ENCODE measurements at places on chromosomes 2 and 18.

GRCh38 chr2:118800736-118801135 lies 46.7 kb downstream of the EN1 start:
- DNase-seq, result no peak

GRCh38 chr2:171847627-171848026 lies 46.4 kb downstream of the SLC25A12 start:
- no peak for DNase-seq

DNA sequence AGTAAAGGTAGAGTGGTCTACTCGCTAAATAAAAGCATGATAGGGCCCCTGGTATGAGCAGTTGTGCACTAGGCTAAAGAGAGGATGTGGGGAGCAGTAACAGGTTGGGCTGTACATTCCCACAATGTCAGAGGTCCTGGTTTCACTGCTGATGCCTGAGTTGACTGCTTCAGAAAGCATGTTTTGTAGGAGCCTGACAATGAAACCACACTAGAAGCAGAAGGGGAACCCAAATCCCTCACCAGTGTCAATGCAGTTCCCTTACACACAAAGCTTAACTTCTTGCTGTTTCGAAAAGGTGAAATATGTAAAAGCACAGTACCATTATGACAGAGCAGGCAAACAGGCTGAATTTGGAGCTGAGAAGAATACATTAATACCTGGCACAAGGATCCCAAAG lies 291.7 kb upstream of the KYNU start:
- no peak for DNase-seq

- no peak for DNase-seq
Observed at GRCh38 chr2:185433824-185434223, 304.8 kb upstream of the FSIP2 start.

- no peak for DNase-seq
Observed at GRCh38 chr2:165193178-165193777, 10.6 kb downstream of the SCN3A start.

GRCh38 chr2:24285484-24286152 lies 74.7 kb downstream of the ITSN2 start:
- DNase-seq, result no peak

GRCh38 chr2:190882856-190883582 lies 2.4 kb downstream of the GLS start:
- DNase-seq, result no peak

DNA sequence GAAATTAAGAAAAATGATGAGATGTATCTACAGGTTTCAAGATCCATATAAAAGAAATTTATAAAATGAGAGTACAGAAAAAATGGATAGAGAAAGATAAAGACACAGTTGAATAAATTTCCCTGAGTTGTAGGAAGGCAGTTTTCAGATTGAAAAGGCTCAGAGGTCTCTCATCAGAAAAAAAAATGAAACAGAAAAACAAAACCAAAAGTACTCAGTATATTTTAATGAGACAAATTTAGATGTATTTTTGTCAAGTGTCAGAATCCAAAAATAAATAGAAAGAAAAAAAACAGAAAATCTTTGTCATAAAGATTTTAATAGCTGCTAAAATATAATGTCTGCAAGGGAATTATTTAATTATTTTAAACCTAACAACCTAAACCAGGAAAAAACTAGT lies 520.5 kb downstream of the KCNJ3 start:
- DNase-seq, result no peak

DNA sequence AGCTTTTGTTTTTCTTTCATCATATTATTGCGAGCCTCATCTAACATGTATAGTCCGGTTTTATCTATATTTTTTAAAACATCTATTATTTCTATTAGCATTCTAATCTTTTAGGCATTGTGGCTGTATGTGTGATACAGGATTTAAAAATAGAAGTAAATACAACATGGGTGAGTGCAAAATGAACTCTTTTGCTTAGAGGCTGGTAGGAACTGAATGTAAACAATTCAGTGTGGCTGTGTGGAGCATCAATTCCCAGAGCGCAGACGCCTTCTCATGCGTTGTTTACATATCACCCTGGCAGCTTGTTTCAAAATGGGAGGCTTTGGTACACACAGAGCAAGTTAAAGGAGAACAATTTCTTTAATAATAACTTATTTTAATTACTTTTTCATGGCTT lies 836 bp downstream of the DTNA start:
- no peak for DNase-seq

- DNase-seq, result no peak
Observed at GRCh38 chr18:36043153-36043552, 24.2 kb downstream of the RPRD1A start.

DNA sequence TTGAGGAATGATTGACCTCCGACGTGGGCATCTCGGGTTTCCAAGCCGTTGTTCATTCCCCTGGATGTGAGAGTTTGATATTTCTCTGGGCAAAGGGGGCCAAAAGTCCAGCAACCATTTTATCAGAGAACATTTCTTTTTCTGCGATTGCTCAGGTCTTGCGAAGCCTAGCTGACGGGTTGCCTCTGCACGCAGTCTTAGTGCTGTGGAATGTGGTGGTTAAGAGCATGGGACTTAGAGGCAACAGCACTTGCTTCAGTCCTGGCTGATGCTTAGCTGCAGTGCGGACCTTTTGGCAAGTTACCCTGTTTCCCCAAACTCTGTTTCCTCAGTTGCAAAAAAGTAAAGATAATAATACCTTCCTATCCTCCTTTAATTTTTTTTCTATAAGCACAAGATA lies 45.0 kb downstream of the FAP start:
- DNase-seq, result no peak

- no peak for DNase-seq
Observed at GRCh38 chr18:54734059-54734458, 94.2 kb upstream of the RAB27B start.

DNA sequence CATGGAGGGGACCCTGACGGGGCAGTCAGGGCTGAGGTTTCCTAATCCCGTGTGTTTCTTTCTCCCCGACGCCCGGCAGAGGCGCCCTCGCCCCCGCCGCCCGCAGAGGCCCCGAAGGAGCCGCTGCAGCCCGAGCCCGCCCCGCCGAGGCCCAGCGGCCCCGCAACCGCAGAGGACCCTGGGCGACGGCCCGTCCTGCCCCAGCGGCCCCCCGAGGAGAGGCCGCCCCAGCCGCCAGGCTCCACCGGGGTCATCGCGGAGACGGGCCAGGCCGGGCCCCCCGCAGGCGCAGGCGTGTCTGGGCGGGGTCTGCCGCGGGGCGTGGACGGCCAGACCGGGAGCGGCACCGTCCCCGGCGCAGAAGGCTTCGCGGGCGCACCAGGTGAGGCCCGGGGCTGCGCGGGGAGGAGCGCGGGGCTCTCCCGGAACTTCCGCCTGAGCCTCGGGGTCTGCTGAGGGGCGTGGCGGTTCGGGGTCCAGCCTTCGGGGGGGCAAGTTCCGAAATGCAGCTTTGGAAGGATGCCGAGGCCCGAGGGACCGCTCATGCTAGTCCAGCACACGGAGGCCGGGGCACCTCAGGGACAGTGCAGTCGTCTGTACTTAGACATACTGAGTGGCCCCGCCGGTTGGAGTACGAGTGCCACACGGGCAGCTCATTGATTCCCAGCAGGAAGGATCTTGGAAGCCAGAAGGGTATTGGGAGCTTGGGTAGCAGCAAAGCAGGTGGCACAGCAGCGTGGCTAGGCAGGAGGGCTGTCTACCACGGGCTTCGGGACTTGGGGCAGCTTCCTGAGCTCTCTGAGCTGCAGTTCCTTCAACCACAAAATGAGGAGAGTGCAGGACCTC lies 60.1 kb downstream of the EMILIN2 start:
- DNase-seq, result no peak

GRCh38 chr18:6013171-6013810 lies 118.0 kb upstream of the TMEM200C start:
- no peak for DNase-seq

GRCh38 chr2:216508229-216508628 lies 9.6 kb downstream of the RPL37A start:
- no peak for DNase-seq

DNA sequence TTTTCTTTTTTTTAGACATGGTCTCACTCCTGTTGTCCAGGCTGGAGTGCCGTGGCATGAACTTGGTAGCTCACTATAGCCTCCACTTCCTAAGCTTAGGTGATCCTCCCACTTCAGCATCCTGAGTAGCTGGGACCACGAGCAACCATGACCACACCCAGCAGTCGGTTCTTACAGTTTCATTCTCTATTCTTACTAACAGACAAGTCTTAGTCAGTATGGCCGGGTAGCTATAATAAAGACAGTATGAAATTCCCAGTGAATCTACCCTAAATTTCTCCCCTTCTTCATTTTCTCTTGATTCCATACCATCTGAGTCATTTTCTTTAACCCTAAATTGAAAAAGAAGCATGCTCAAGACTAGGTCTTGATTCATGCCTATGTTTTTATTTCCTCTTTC lies 775.3 kb upstream of the NRXN1 start:
- DNase-seq, result no peak

- DNase-seq, result peak; percentile 30
Observed at GRCh38 chr2:217886720-217887309, 116.0 kb downstream of the TNS1 start.

DNA sequence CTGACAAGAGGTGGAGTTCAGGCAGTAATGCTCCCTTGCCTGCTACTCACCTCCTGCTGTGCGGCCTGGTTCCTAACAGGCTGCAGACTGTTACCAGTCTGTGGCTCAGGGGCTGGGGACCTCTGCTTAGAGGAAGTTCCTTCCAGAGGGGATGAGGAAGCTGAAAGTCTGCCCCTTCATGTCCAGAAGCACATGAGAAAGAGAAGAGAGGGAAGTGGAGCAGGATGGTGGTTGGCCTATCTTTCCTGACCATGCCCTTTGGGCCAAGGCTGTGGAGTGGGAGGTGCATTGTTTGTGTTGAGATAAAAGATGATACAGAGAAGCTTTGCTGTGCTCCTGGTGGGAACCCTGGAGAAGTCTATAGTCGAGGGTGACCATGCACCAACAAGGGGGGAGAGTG lies 112.5 kb downstream of the LPIN1 start:
- DNase-seq, result no peak

DNA sequence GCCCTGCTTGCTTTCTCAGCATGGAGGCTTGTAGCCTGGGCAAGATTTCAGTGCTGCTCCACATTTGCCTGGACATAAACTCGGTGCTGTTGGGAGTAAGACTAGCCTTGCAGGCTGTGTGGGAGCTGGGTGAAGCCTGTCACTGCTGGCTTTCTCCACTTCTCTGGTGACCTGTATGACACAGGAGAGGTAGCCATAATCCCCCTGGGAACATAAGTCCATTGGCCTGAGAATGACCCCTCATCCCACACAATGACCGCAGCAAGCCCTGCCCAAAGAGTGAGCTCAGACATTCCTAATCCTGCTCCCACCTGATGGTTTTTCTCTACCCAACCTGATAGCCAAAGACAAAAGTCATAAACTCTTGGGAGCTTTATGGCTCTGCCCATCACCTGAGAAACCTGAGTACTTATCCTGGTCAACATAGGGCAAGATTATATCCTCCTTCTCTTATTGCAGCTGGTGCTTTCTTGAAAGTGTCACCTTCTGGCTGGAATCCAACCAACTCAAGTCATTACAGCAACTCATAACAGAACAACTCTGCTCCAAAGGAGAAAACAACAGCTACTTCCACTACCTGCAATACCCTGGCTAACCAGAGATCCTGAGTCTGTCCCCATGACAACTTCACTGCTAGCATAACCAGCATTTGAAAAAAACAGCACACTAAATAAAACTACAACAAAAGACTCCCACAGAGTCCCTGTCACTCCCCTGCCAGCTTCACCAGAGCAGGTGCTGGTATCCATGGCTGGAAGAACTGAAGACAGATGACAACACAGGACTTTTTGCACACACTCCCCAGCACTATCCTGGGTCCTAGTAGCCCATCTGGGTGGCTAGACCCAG lies 834.4 kb upstream of the DDX18 start:
- no peak for DNase-seq

- DNase-seq, result no peak
Observed at GRCh38 chr2:20422402-20423271, 24.2 kb upstream of the RHOB start.

DNA sequence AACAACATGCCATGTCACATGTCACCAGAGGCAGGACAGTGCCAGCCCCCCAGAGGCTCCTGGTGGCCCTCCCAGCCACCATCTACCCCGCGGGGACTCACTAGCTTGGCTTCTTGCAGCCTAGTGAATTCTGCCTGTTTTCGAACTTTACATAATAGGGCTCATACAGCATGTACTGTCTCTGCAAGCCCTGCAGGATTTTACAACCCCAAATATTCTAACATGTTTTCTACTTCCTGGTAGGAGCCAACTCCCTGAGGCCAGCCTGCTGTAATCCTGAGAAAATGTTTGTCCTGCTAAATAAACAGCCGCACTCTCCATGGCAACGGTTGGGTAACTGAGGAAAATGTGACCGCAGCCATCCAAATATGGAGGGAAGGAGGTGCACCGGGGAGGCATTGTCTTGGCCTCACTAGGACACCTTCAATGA lies 2.7 kb downstream of the PER2 start:
- no peak for DNase-seq

GRCh38 chr2:198293281-198293680 lies 488.9 kb downstream of the PLCL1 start:
- DNase-seq, result no peak

DNA sequence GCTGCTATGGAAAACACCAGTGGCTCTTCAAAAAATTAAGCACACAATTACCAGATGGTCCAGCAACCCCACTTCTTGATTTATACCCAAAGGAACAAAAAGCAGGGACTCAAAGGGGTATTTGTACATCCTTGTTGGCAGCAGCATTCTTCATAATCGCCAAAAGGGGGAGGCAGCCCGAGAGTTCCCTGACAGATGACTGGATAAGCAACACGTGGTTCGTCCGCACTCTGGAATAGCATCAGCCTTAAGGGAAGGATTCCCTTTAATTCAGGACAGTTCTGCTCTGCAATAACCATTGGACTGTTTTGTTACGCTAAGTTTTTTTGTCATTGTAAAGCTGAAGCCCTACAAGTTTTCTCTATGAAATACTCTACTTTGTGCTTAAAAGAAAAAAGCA lies 76.7 kb upstream of the TWIST2 start:
- DNase-seq, result no peak

GRCh38 chr2:109304731-109305470 lies 175.9 kb downstream of the SH3RF3 start:
- DNase-seq, result no peak

- DNase-seq, result no peak
Observed at GRCh38 chr2:6823111-6823510, 42.6 kb downstream of the CMPK2 start.

DNA sequence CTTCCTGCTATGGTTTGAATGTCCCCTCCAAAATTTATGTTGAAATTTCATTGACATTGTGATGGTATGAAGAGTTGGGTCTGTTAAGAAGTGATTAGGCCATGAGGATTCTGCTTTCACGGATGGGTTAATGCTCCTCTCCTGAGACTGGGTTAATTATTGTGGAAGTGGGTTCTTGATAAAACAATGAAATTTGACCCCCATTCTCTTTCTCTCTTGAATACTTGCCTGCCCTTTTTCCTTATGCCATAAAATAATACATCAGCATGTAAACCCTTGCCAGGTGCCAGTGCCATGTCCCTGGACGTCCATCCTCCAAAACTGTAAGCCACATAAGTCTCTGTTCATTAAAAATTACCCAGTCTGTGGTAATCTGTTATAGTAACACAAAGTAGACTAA lies 352.8 kb downstream of the LRRTM4 start:
- no peak for DNase-seq
